ENCODE measurements at places on chromosomes 2 and 18.

DNA sequence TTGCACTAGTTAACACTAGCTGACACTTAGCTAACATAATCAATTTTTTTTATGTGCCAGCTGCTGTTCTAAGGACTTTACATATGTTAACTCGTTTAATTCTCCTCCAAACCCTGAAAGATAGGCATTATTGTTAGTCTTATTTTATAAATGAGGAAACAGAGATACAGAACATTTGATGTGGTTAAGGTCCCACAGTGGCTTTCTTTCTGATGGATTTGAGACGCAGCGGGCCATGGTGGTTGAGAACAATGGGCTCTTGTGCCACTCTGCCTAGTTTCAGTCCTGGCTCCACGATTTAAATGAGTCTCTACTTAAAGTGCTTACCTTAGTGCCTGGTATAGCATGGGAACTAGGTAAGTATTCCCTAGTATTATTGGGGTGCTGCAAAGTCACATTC lies 201.9 kb upstream of the SPRED2 start:
- DNase-seq, result no peak

- DNase-seq, result no peak
Measured at GRCh38 chr18:79792988-79793355, 4.8 kb upstream of the KCNG2 start.

GRCh38 chr2:212299943-212300342 lies 238.7 kb downstream of the ERBB4 start:
- DNase-seq, result peak; percentile 23

GRCh38 chr2:210528716-210529115 lies 27.7 kb upstream of the CPS1 start:
- DNase-seq, result no peak

GRCh38 chr2:79638954-79639353 lies 126.1 kb downstream of the CTNNA2 start:
- no peak for DNase-seq

- no peak for DNase-seq
Measured at GRCh38 chr2:241841181-241842066, 17.3 kb downstream of the PDCD1 start.

DNA sequence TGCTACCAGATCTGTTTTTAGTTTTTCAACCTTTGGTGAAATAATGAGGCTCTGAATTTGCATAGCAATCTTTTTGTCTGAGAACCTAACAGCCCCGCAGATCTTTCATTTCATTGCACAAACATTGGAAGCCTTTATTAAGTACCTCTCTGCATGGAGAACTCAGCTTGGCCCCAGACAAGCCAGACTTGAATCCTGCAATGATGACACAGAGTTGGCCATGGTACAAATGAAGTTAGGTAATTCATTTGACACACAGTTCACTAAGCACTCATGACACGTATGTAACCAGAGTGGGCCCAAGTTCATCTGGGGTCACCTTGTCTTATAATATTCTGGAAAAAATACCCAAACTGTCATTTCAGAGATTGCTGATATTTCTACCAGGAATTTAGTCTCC lies 439.1 kb upstream of the ID2 start:
- peak; percentile 74 for DNase-seq

GRCh38 chr2:231172025-231172424 lies 26.4 kb upstream of the ARMC9 start:
- no peak for DNase-seq

- DNase-seq, result no peak
Measured at GRCh38 chr2:54758951-54759350, 35.5 kb downstream of the EML6 start.

All from NCI-H526 (cell line).